ENCODE measurements at places on chromosomes 6 and 20.

DNA sequence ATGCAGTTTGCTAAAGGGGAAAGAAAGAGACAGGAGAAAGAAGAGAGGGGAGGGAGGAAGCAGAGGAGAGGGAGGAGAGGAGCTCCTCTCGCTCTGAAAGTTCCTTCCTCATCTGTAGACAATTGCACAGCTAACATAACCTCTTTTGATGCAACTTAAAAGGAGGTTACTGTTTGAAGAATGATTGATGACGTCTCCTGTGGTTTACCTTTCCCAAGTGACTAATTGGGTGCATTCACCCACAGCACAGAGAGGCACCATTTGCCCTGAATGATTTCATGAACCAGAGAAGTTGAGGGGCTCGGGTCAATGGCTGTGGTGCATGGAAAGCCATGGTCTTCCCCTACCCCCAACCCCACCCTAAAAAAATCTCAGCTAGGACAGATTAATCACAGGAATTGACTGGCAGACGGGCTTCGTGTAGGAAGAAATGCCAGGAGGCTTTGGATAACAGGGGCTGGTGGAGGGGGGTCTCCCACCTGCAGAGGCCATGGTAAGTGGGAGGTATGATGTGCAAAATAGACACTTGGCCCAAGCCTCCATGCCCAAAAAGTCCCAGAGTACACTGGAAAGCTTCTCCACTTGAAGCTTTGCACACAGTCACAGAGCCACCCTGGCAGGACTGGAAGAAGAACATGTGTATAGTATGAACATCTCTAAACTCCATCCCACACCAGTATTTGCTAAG is 213.7 kb downstream of the ANKRD60 start:
- DNase-seq, result no peak

GRCh38 chr20:51549474-51549873 is 7.0 kb upstream of the NFATC2 start:
- no peak for DNase-seq

DNA sequence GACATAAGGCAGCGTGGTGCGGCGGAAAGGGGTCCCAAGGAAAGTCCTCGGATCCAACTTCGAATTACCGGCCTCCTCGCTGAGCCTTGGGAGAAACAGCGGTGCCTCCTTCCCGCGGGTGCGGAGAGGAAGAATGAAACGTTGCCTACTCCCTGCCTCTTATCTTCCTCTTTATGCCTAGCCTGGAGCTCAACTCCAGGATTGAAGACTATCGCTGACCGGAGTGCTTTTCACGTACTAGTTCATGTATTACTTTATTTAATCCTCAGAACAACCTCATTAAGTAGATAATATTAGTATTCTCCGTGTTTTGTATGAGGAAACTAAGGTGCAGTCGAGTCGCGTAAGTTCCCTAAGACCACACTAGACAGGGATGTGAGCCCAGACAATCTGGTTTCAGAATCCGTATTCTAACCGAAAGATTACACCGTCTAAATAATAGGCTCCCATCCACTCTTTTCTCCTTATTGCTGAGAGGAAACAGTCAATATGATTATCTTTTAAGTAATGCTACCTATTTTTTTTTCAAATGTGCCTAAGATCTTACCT is 793 bp upstream of the PDSS2 start:
- no peak for DNase-seq

DNA sequence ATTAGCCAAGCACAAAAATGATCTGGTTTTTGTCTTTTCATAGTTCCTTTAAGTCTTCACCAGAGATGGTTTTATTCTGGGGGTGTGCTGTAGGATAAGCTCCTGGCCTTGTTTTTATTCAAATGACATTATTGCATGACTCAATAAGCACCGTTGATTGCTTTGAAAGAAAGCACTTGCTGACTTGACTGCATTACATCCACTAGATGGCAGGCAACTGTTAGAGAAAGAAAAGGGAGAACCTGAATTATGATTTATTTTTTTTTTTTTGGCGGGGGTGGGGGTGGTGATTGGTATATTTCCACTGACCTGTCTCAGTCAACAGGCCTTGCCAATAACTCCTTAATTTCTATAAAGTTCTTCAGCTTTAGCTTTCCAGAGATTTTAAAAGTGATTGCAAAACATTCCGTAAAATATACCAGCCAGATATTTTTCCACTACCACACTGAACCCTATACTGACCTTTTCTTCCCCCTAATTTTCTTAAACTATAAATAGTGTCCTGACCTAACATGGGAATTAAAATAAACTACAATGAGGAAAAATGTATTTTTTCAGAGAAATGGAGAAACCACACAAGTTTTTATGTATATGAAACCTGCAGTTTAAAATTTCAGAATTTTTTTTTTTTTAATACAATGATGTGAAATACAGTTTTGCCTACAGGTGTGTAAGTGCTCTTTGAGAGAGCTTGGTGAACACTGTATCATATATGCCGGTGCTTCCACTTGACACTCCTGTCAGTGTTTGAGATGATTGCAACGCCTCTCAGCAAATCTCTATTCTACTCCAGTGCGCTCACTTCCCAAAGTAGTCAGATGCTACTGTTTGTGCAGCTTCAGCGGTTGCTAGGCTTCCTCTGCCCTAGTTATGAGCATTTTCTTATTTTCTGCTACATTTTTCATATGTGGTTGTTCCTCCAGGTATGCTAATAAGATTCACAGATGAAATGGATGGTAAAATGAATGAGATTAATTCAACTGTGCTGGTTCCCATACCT is 274.3 kb downstream of the CD109 start:
- DNase-seq, result peak; percentile 8

DNA sequence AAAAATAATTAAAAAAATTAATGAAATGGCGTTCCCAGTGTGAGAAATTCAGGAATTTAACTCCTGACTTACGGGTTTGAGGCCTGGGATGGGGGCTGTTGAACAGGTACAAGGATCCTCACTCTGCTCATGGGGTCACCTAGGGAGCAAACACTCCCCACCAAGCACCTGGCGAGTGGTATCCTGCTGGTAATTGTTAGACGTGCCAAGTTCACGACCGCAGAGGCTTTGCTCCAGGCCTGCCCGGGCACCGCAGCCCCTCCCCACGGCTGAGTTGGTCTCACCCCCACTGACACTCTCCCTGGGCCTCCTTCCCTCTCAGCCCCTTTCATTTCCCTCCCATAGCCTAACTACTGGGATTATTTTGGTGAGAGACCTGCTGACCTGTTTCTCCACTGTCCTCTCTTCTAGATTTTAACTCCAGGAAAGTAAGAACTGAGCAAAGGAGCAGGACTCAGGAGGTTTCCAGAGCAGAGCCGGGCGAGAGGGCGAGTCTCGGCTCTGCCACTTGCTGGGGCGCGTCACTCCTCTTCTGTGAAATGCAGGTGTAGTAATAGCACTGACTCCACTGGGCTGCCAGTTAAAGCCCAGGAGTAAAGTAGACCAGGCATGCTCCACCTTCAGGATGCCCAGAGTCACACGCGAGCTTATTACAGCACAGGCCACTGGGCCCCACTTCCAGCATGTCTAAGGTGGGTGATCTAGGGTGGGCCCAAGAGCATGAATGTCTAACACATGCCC is 22.8 kb downstream of the BMP7 start:
- DNase-seq, result no peak

- DNase-seq, result no peak
Measured at GRCh38 chr6:125421836-125422235, 120.1 kb upstream of the HDDC2 start.

DNA sequence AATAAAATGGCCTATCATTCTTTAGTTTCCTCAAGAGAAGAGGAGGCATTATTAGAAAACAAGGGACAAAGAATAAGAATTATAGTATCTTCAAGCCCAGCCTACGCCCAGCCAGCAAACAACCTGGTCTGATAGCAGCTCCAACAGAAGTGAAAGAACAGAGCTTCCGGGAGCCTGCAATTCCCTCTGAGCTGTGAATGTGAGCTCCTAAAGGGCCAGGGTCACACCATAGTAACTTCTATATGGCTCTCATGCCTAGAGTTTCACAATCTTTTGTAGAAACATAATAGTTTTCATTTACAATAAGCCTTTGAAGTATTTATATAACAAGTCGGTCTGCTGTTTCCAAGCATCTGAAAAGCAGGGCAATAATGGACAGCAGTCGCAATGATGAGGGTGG is 116.5 kb downstream of the SMLR1 start:
- DNase-seq, result no peak

DNA sequence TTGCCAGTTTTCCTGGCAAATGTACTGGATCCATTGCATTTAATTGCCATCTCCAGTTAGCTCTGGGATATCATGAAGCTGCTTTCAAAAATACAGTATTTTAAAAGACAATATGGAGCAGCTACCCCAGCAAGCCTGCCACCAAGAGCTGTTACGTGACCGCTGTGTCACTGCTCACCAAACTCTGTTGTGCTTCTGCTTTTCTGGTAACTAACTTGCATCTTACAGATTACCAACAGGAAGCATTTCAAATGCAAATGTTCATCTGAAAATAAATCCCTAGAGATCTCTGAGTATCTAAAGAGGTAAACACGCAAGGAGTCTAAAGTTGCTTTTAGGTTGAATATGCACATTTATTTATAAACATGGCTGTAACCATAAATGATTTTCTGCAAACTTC is 1008.3 kb downstream of the KIF16B start:
- peak; percentile 41 for DNase-seq

GRCh38 chr6:29558439-29559079 is 973 bp downstream of the UBD start:
- DNase-seq, result no peak

- DNase-seq, result peak; percentile 79
Measured at GRCh38 chr6:1739680-1740079, 130.0 kb downstream of the FOXC1 start.

DNA sequence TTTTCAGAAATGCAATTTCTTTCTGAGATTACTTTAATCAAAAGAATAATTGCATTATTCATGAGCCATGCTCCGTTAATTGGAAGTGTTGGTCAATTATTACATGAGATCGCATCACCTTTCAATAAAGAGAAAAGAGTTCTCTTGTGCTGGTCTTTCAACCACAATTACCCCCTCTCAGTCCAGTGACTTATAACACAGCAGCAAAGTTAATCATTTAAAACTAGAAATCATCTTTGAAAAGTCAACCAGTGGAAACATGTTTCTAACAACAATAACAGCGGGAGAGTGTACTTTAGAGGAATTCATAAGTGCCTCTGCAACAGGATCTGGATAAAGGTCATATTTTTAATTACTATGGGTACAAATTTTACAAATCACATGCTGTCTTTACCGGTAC is 384.4 kb upstream of the AGPAT4 start:
- DNase-seq, result no peak

Data from germinal center (tissue), 1 donor.